Foreskin melanocyte (primary cell): ENCODE measurements at places on chromosomes 2 and 18.

DNA sequence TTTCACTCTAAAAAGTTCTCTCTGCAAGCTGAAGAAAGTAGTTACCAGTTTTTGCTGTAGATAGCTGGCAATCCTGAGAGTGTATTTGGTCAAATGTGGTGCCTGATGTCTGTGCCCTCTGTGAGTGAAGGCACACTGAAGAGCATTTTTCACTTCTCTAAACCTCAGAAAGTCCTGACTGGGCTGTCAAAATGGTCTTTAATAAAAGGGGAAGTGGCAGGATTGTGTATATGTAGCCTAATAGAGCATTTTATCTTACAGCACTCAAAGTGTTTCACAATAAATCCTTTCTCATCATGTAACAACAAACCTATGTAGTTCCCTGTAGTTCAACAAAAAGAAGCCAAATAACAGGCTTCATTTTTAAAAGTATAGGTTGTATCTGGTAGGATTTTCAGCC lies 1552.3 kb upstream of the SLC39A10 start:
- DNase-seq, result no peak

DNA sequence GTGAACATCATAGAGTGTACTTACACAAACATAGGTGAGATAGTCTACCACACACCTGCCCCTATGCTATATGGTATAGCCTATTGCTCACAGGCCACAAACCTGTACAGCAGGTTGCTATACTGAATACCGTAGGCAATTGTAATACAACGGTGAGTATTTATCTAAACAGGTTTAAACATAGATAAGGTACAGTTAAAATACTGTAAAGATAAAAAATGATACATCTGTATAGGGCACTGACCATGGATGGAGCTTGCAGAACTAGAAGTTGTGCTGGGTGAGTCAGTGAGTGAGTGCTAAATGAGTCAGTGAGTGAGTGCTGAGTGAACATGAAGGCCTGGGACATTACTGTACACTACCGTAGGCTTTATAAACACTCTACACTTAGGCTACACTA lies 267.0 kb upstream of the HS6ST1 start:
- DNase-seq, result no peak

DNA sequence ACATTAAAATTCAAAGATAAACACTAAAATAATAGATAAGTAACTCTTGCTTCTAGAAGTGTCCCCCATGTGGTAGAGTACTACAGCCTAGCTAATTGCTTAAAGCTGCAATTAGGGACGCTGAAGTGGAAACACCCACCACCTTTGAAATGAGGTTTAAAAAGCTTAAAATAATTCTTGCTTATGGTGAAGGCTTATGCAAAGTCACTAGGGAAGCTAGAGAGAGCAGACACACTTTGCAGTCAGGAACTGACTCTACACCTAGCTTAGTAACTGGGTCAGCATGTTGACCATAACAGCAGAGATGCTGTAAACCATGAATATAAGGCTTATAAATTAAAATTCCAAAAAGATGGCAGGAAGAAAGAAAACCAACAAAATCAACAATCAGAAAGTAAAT lies 65.4 kb upstream of the DSG1 start:
- DNase-seq, result no peak

DNA sequence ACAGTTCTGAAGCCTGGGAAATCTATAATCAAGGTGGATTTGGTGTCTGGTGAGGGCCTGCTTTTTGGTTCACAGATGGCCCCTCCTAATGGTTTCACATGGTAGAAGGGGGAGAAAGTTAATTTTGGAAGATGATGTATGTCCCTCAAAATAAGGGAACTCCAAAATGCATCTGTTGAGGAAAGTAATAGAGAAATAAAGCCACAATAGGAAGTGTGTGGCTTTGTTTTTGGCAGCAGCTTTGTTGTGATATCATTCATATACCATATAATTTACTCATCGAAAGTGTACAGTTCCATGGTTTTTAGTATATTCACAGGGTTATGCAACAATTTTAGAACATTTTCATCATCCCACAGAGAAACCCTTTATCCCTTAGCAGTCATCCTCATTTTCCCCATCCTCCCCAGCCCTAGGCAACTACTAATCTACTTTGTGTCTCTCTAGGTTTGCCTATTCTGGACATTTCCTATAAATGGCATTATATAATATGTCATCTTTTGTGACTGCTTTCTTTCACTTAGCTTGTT lies 274.0 kb upstream of the FAM98A start:
- no peak for DNase-seq

DNA sequence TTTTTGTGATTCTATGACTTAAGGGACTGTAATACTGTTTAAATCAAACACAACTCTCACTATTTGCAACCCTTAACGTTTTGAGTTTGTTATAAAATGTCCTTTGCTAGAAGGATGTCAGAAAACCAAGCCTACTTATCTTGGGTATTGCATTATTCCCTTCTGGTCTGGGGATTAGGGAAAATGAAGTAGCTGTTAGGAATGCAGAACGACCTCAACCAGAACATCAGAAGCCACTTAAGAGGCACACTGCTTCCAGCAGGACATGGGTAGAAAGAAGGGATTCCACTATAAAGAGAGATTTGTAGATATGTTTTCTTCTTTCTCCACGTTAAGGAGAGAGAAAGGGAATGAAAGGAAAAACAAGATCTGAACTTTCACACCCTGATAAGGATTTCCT lies 101.2 kb downstream of the SETBP1 start:
- no peak for DNase-seq

DNA sequence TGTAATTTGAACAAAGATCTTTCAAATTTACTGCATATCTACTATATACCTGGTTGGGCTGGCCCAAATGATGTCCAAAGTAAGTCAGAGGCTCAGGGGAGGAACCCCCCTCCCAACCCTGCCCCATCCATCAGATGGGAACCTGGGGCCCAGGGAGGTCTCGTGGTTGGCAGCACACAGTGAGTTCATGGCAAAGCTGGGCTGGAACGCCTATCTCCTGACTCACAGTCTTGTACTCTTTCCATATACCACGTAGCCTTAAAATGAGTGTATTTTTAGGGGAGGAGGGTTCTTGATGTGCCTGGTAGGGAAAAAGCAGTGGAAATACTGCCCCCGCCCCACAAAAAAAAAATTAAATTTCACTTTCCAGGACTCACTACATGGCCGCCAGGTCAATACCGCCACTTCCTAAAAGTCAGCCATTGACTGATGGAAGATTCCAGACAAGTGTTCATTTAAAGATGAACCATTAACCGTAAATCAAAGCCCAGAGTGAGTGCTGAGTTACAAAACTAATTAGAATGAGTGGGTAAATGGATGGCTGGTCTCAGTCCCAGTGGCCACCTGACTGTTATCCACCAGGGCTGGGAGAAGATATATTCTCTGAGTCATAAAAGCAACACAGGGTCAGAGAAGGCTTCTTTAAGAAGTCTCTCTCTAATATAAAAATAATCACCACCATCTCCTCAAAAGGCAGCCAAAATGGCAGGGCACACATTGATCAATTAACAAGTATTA lies 80.5 kb downstream of the ZBTB7C start:
- no peak for DNase-seq

DNA sequence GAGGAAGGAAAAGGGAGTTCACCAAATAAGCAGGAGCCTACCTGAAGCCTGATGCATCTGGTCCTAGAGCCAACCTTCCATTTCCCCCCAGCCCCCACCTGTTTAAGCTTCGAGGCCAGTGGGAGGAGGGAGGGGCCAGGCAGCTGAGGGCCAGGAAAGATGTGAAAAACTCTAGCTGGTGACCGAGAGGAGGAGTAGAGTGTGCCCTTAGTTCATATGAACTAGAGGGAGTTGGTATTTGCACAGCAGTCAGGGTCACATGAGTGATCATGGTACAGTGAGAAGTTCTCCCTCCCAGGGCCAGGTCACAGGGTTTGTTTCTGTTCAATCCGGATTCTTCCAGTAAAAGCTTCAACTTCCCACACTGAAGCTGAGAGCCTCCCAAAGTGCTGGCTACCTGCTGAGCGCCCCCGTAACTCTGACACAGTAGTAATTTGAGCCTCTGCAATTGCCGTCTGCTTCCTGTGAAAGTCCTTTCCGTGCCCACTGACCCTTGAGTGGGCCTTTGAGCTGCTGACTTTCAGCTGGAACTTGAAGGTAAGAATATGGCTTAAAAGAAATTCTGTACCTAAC lies at the start of gene SULT1C2:
Gene SULT1C2 (plus strand): TSS at position 362 of the 573 bp plus-strand sequence. CDS start 4,773 bp downstream, outside the sequence.
- DNase-seq, result peak; percentile 74

- no peak for DNase-seq
Measured at GRCh38 chr2:10009271-10009810, 34.0 kb upstream of the KLF11 start.

- no peak for DNase-seq
Measured at GRCh38 chr2:112540906-112541305, 1.4 kb upstream of the POLR1B start.

GRCh38 chr2:88185480-88185879 lies 15.3 kb downstream of the THNSL2 start:
- DNase-seq, result no peak

GRCh38 chr2:46873604-46874068 lies 42.0 kb downstream of the MCFD2 start:
- DNase-seq, result peak; percentile 70

- DNase-seq, result no peak
Measured at GRCh38 chr2:127201452-127201851, 18.6 kb downstream of the CYP27C1 start.

DNA sequence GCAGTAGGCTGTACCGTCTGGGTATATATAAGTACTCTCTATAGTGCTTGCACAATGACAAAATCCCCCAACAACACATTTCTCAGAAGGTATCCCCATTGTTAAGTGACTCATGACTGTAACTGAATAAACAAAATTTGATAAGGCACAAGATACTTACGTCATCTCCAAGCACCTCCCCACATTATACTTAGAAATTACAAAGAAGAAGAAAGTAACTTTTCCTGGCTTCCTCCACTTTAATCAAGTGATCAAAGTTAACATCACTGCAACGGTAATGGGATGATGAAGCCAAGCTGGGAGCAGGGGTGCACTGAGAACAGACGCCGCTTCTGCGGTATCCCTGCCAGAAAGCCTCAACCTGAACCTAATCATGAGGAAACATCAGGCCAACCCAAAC lies 9.7 kb downstream of the TNS1 start:
- DNase-seq, result no peak

GRCh38 chr18:63783394-63783793 lies 8.2 kb downstream of the SERPINB7 start:
- DNase-seq, result no peak

DNA sequence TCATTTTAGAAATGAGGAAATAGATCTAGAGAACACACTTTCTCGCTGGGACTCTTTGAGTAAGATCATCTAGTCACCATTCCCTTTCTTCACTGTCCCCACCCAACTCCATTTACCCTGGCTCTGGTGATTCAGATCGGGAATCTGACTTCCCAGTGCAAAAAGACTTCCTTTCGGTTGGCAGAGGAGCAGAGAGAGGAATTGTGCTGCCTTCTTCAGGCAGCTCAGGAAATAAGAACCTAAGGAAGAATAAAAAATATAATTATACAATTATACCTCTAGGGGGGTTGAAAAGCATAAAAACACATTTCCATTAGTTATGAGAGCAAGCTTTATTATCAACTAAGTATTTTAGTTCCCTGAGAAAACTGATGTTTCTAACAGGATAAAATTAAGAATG lies 9.3 kb upstream of the MPP4 start:
- peak; percentile 49 for DNase-seq

- DNase-seq, result no peak
Measured at GRCh38 chr2:132980304-132980703, 310.3 kb upstream of the LYPD1 start.

- no peak for DNase-seq
Measured at GRCh38 chr18:48699761-48700160, 160.9 kb downstream of the CTIF start.

- no peak for DNase-seq
Measured at GRCh38 chr18:58792086-58792485, 72.6 kb upstream of the ZNF532 start.

GRCh38 chr2:42965196-42965595 lies 172.8 kb upstream of the HAAO start:
- no peak for DNase-seq

DNA sequence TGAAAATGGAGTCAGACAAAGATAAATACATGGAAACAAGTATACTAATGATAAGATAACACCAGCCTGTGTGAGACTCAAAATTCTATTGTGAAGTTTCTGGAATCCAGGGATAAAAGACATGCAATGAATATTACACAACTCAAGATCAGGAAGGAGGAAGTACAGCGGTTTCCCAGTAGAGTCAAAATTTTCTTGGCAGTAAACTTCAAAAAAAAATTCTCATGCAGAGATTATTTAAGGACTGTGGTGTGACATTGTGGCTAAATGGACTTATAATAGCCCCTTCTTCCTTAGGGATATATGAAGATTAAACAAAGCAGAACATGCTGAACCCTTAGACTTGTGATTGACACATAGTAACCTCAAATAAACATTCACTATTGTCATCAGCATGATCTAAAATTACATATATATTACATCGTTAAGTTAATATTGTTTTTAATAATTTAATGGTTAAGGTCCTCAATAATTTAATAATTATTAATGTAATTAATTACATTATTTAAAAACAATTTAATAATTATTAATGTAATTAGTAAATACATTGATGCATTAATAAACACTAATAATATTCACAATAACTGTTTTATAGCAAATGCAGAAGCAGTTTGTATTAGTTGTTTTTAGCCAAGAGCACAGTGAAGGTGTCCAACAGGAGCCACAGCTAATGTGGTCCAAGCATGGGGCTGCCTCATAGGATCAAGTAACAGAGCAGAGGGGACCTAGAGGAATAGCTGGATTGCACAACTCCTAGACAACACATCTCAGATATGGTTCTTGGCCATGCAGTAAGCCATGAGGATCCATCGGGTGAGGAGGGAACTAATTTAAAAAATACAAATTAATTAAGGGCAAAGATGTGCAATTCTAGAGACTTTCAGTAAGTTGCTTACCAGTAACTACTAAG lies 77.3 kb downstream of the POLE4 start:
- DNase-seq, result peak; percentile 68

GRCh38 chr18:61946449-61946848 lies 53.6 kb upstream of the RNF152 start:
- DNase-seq, result no peak

DNA sequence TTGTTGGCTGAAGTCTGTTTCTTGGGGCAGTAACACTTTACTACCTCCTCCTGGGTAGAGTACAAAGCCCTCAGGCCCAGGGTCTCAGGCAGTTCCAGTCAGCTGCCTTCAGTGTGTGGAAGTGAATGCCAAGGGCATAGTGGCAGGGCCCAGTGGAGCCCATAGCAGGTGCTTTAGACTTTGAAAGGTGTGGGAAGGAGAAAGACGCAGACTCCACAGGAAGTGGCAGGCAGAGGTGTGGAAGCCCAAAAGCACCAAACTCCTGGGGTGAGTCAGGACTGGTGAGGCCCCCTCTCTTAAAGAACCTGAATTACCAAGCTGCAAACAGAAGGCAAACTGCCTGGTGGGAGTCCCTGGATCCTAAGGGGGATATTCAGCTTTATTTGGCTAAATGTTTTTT lies 45.3 kb downstream of the ADAM23 start:
- no peak for DNase-seq

- DNase-seq, result peak; percentile 74
Measured at GRCh38 chr2:216535454-216535995, 36.9 kb downstream of the RPL37A start.
